Ovary (tissue), 10 donors: ENCODE measurements at places on chromosomes 11 and 22.

DNA sequence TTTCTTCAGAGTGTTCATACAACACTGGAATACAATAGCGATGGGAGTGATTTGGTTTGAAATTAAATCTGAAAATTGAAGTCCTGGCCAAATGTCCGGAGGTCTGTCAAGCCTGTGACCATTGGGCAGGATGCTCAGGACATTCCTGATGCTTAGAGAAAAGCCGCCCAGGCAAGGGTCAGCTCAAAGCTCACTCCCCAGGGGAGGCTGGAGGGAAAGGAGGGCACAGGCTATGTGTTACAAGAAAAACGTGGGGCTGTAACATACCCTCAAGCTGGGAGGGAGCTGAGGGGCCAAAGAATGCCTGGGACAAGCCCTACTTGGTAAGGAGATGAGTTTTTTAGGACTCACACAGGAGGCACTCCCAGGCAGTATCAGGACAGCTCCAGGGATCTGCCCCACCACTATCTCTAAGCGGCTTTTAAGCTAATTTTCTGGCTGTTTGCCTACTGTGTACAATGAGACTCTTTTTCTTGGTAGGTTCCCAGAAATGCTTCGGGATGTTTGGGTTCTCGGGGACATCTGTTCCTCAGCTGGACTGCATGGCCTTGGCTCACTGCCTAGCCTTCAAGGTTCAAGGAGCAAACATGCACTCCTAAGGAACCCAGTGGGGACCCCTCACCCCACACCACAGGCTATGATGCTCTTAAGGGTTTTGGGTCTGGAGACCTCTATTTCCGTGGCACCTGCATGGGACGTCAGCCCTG is 500.1 kb downstream of the BRD1 start:
- DNase-seq: no peak

- no peak for DNase-seq
Observed at GRCh38 chr11:134055029-134055428, 13.8 kb upstream of the JAM3 start.

- no peak for DNase-seq
Observed at GRCh38 chr22:22154040-22154439, 90.5 kb upstream of the VPREB1 start.

GRCh38 chr11:44138286-44138685 is 42.8 kb downstream of the EXT2 start:
- no peak for DNase-seq

DNA sequence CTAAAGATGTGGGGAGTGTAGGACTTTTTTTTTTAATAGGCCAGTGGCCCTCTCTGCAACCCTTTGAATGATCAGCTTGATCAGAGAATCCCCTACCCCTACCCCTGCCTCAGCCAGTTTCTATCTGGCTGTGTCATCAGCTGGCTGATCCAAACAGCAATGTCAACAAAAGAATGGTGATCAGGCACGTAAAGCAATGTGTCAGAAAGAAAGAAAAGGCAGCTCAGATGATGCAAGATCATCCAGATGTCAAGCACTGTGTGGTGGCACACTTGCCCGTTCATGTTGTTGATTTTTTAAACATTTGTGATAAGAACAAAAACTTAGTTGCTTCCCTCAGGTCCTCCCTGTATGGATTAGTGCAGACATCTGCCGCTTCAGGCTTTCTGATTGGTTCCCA is 26.3 kb upstream of the EHF start:
- DNase-seq: no peak

- no peak for DNase-seq
Observed at GRCh38 chr11:15288863-15289262, 174.1 kb downstream of the INSC start.

DNA sequence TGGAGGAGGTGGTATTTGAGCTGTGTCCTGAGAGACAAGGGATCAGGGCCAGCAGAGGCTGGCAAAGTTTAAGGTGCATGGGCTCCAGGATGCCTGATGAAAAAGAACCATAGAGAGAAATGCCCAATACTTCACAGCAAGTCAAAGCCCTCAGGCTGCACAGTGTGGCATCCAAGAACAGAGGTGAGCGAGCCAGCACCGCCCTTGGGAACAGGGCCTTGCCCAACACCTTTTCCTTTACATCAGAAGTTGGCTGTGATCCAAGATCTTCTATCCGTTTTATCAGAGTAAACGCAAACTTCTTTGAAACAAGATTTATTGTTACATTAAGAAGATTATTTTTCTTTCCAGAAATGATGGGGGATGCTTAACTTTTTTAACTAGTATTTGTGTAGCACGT is 1.4 kb downstream of the B3GNT6 start:
- DNase-seq: no peak

DNA sequence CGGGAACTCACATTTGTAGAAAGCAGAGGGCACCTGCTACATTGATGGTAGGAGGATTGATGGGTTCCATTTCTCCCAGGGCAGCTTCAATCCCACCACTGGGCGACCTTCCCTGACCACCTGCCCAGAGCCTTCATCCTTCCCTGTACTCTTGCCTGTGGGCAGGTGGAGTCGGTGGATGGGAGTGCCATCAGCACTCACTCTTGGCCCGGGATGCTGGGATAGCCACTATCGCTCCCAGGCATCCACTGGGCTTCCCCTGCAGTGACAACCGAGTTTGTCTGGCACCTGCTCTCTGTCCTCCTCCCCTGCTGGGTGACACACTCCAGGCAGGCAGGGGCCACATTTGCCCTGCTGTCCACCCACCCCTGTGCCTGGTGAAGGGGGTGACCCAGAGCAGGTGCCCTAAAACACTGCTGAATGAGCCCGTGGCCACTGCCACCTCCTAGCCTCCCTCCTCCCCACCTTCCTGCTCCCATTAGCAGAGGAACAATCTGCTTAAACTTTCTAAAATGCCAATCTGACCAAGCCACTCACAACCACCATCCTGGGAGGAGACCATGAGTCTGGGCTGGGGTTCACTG is 604.7 kb downstream of the TBC1D22A start:
- DNase-seq: no peak

GRCh38 chr11:124754309-124754708 is 2.3 kb upstream of the VSIG2 start:
- DNase-seq: no peak

GRCh38 chr11:125807909-125808308 is 20.0 kb downstream of the PATE3 start:
- DNase-seq: no peak

DNA sequence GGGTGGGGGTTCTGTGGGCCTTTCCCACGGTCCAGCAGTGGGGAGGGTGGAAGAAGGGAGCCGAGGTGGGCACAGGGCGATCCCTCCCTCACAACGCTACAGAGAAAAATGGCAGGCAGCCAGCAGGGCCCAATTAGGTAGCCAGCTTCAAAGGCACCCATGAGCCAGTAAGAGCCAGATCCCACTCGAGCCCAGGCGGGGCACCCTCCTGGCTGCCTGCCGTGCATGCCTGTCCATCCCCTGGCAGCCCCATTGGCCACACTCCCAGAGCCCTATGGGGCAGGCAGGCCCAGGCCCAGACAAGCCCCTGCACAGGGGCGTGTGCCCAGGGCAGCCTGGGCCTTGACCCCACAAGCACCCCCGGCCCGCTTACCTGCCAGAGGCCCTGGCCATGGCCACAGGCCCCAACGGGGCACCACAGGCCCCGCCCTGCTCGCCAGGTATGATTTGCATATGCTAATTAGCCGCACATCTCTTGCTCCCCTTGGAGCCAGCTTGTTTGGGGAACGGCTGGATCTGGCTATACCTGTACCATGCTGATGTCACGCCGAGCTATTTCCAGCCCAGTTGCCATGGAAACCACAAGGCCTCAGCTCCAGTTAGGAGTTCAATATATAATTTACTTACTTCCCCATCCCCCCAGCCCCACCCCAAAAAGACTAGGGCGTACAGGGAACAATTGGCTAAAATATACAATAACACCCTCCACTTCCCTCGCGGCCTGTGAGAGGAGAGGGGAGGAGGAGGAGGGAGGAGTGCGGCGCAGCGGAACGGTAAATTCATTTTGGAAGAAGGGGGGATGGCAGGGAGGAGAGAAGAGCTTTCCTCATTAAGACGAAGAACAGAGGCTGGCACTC is 47.5 kb upstream of the TCF20 start:
- no peak for DNase-seq

GRCh38 chr22:24937114-24937513 is 9.4 kb downstream of the LHFPL7 start:
- no peak for DNase-seq

DNA sequence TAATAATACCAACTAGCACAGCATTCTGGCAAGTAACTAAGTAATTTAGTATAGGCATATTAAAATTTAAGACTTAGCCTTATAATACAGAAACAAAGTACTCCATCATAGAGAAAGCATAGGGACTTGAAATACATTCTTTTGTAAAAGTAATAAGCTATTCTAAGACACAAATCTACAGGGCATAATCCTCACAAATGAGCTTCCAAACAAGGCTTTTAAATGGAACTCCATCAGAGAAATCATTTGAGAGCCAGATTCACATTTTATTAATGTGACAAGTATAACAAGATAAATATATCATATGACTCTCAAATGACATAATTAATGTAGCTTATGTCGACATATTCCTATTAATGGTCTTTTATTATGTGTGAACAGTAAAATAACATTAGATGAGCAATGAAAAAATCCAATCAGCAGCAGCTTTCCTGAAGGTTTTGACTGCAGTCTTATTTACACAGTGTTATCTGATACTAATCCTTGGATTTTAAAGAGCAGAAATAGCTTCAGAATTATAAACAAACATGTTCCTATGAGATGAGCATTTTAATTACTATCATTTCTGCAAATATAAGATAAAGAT is 241.4 kb downstream of the TTC28 start:
- no peak for DNase-seq

- no peak for DNase-seq
Observed at GRCh38 chr11:121749691-121750090, 296.9 kb upstream of the SORL1-AS1 start.

GRCh38 chr11:134764966-134765365 is 352.9 kb upstream of the B3GAT1 start:
- DNase-seq: no peak
